CD14-positive monocyte (primary cell): ENCODE measurements at places on chromosomes 12 and 14.

DNA sequence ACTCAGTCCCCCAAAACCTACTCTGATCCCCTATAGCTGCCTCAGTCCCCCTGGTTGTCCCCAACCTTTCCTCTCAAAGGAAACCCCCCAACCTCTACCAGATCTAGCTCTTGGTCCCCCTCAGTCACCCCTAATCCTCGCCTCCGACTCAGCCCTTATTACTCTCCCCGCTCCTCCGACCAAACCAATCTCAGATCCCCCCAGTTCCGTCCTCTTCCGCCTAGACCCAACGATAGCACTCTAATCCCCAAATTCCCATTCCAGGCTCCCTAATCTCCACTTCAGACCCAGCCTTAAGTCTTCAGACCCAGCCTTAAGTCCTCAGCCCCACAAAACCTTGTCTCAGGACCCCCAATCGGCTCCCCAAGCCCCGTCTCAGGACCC, 612 bp downstream of the VPS37B start:
- DNase-seq, result no peak

DNA sequence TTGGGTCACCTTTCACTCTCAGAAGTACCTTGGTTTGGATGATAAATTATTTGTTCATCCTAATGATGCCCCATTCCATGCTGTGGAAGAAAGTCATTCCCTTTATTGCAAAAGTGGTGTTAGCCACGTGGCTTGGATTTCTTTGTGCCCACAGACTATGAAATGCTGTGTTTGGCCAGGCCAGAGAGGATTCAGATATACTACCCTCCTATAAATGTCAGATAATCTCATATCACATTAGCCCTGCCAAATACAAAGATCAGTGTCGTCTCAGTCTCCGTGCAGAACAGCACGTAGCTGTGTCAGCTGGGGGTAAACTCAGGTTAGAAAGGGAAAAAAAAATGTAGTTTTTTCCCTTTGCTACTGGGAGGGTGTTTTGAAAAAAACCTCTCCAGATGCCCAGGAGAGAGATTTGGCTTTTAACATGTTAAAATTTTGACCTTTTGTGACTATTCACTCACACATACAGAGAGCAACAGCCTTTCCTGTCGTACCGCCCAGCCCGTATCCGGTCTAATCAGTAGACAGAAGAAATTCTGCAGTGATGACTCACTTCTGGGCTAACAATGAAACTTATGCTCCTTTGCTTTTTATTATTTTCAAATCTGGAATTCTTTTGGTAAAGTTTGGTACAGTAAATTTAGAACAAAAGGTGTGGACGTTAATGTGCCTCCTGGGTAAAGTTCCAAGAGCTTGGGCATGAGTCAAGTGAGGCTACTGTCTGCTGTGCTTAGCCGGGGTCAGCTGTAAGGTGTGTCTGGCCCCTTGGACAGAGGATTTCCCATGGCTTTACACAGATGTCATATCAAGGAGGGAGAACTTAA, 8.5 kb upstream of the PTPRB start:
- no peak for DNase-seq

DNA sequence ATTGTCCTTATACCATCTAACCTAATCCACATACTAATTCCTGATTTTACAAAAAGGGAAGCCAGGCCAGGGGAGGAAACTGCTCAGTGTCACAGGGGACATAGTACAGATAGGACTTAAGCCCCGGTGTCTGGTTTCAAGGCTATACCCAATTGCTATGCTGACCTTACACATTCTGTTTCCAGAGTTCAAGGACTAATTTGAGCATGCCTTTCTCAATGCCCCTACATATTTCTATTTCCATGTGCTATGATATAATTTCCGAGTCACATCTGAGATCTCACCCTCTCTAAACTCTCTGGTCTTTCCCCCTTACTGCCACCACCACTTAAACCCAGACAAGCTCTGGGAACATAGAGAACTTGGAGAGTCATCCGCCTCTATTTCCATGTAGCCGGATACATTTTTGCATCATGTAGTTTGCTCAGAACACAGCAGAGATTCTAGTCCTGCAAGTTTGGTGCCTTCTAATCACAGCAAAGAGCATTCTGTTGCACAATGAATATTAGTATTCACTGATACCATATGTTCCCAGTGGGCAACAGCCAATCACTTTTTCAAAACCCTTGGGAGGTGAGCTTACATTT, 34.2 kb downstream of the PPM1H start:
- no peak for DNase-seq

GRCh38 chr14:55102141-55102621, 26.9 kb upstream of the LGALS3 start:
- peak; percentile 74 for DNase-seq
